ENCODE measurements at places on chromosomes 16 and 17.

DNA sequence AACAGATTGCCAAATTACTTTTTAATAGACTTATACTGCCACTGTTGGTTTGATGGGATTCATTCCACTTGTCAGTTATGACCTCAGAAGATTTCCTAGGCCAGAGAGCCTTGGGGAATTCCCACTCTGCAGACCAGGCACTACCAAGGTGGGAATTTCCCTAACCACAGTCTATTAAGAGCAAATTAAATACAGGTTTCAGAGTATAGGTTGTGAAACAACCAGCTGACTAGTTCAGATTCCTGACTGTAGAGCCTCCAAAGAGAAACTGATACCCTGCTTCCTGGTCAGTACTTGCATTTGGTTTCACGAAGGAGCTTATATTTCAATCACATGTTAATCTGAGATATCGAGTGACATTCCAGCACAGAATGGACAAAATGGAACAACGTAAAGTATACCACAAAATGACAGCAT, 186.5 kb downstream of the STX8 start:
- DNase-seq: no peak

DNA sequence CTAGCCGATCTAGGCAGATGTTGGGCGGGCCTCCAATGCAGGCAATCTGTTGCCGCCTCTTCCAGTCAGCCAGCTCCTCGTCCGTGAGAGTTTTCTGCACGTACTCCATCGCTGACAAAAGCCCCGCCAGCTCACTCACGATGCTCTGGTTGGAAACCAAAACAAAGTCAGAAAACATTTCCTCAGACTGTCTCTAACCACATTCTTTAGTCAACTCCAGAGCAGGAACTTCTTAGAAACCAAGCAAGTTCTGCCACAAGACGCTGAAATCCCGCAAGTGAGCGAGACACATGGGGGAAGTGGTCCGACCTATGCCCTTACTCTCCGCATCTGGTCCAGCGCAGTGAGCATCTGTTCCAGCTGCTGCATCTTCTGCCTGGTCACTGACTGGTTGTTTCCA, 49.1 kb downstream of the STAT5A start:
- no peak for DNase-seq

GRCh38 chr16:18068477-18068876, 268.1 kb downstream of the NPIPA8 start:
- DNase-seq: no peak

DNA sequence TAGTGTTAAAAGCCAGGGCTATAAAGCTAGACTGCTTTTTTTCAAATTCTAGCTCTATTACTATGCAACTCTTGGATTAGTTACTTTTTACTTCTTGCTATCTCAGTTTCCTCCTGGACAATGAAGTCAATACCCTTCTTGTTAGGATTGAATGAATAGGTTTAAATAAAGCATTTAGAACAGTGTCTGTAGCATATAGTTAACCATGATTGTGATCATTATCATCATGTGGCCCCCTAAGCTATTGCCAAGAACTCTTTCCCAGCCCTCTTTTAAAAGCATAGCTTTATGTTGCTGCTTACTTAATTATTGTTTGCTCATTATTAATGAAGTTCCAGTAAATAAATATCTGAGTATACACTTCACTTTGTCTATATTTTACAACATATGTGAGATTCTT, 4.5 kb downstream of the VMP1 start:
- no peak for DNase-seq

GRCh38 chr16:1534021-1535020, 855 bp downstream of the TMEM204 start:
- no peak for DNase-seq

GRCh38 chr16:89391-90302, 11.6 kb downstream of the MPG start:
- DNase-seq: no peak

DNA sequence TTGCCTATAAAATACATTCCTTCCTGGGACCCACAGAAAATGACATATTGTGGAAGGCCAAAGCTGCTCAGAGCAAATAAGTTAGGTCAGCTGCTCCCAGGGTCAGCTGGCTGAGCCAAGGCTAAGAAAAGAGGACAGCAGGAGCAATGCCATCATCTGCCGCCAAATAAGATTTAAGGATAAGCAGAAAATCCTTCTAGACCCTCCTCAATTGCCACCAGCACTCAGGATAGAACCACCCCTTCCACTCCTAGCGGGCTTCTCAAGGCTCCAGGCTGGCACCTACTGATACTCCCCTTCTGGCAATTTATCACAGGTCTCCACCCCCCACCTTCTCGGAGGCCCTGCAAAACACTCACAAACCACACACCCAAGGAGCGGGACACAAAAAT, 22.9 kb downstream of the MBTPS1 start:
- DNase-seq: no peak

DNA sequence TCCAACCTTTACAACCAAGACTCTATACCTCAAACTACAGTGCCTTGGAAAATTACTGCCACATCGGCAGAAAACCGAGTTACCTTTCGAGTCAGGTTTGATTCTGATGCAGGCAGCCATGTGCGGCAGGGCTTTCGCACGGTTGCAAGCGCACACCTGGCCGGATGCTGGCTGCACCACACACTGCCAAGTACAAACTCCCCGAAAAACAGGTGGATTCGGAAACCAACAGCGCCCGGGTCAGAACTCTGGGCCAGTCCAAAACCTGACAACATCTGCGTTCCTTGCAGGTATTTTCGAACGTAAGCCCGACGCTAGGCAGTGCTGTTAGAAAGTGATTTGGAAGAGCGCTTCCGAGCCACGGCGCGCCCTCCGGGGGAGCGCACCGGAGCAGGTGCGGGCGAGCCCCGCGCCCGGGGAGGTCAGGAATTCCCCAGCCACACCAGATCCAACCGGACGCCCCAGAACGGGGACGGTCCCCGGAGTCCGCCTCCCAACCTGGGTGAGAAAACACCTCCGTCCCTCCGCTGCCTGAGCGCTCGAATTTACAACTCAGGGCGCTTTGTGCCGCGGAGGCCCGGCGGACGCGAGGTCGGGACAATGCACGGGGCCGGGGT, 1.2 kb downstream of the USP7 start:
- DNase-seq: no peak

DNA sequence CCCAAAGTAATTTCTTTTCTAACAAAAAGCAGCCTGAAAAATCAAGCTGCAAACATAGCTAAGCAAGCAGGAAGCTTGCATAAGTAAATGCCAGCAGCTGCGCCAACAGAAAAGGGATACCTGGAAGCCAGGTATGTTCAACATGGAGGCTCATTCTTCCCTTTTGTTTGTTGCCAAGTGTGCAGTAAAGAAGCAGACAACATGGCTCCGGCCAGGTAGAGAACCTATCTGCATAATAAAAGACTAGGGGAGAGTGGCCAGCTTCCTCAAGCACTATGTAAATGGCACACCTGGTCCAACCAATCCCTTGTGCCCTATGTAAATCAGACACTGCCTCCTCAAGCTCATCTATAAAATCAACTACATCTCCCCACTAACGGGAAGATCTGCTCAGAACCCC, 1407.0 kb downstream of the CDH11 start:
- DNase-seq: no peak

- DNase-seq: no peak
These were observed 3.9 kb downstream of the TBX4 start for GRCh38 chr17:61456061-61456681.

- DNase-seq: no peak
These were observed 40.4 kb downstream of the SCNN1G start for GRCh38 chr16:23222929-23223328.

GRCh38 chr16:1781758-1782407, 488 bp downstream of the SPSB3 start:
- no peak for DNase-seq

GRCh38 chr17:82236142-82236971, 7.5 kb downstream of the SLC16A3 start:
- DNase-seq: no peak

- no peak for DNase-seq
These were observed 1.7 kb downstream of the CAPNS2 start for GRCh38 chr16:55568207-55568606.

GRCh38 chr17:41811549-41812380, at the start of gene P3H4:
Gene P3H4, minus strand, starts transcription at chr17:41811949. Its CDS starts 34 bp downstream, at chr17:41811915.
- no peak for DNase-seq

- peak; percentile 33 for DNase-seq
These were observed 1.2 kb upstream of the COG1 start for GRCh38 chr17:73191443-73192205.

DNA sequence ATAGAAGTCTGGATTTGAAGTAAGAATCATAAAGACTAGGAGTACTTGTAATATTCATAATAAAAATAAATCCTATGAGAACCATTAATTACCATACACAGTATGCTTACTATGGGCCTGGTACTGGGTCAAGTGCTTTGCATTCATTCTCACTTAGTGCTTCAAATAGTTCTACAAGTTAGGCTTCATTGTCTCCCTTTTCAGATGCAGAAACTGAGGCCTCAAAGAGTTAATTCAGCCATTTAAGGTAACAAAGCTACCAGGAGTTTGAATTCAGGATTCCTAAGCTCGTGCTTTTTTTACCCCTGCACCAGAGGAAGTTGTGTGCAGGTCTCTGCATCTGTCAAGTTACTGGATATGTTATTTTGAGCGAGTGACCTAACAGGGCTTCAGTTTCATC, 1098.4 kb upstream of the EEF2KMT start:
- no peak for DNase-seq

GRCh38 chr17:1299552-1300370, 20.3 kb downstream of the TRARG1 start:
- no peak for DNase-seq

- no peak for DNase-seq
These were observed 6.6 kb downstream of the ZSCAN10 start for GRCh38 chr16:3092501-3092941.

All from NCI-H1048 (cell line).